Motor neuron (in vitro differentiated cells): ENCODE measurements at places on chromosomes 3 and 15.
A peak's percentile ranks its signal among the peaks of the same experiment; 100 is the strongest.

- ATAC-seq, result no peak
Observed at GRCh38 chr15:68298882-68299381, 21.4 kb downstream of the FEM1B start.

- ATAC-seq, result peak; percentile 70
Observed at GRCh38 chr3:117439812-117440211, 730.2 kb downstream of the TUSC7 start.

- peak; percentile 91 for ATAC-seq
Observed at GRCh38 chr3:194003114-194004057, 132.6 kb upstream of the HES1 start.

GRCh38 chr3:62531493-62531892, 158.1 kb upstream of the FEZF2 start:
- ATAC-seq, result peak; percentile 50

- no peak for ATAC-seq
Observed at GRCh38 chr3:1962396-1963088, 136.1 kb upstream of the CNTN4 start.

- ATAC-seq, result no peak
Observed at GRCh38 chr3:144032531-144033239, 61.1 kb downstream of the DIPK2A start.

- ATAC-seq, result no peak
Observed at GRCh38 chr15:92719021-92719420, 63.4 kb upstream of the FAM174B start.

- no peak for ATAC-seq
Observed at GRCh38 chr15:35399901-35400300, 146.1 kb downstream of the DPH6 start.

GRCh38 chr3:157063926-157064325, 96.0 kb downstream of the CCNL1 start:
- no peak for ATAC-seq

DNA sequence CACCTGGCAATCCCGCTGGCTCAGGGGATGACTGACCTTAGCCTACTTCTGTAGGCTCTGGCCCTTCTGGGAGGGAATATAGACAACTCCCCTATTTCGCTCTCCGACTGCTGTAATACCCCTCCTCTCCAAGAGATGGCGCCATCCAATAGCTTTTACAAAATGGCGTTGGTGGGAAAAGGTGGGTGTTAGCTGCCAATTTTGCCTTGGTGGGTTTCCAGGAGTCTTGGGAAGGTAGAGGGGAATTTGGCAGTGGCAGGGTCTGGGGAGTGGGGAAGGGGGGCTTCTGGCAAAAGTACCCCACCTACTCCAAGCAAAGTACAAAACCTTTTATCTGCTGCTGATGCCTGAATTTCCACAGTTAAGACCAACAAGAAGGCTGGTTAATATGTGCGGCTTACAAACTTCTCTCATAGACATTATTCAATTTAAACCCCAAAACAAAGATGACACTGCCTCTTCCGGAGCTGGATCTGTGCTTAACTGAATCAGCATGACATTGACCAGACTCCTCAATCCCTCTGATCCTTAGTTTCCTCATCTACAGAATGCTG, 62.1 kb downstream of the RASGRF1 start:
- ATAC-seq, result peak; percentile 58

DNA sequence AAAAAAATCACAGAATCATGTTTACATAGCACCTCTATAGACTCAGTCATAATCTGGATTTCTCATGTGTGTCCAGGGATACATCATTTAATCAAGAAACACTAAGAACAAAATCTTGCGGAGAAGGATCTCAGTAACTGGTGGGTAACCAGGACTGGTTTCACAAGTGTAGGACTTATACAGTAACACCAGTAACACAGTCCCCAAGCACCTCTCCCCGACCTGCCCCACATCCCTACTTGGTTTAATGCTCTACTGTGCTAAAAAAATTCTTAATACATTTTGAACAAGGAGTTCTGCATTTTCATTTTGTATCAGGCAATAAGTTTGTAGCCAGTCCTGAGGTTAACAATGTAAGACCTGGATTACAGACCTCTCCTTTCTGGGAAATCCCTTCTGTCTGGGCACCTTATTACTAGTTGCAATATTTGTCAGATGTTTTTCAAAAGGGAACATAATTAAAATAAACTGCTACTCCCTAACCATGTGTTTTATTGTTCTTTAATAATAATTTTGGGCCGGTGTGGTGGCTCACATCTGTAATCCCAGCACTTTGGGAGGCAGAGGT, 57.6 kb upstream of the BBX start:
- no peak for ATAC-seq

GRCh38 chr3:46946856-46947545, 29.5 kb downstream of the CCDC12 start:
- ATAC-seq, result peak; percentile 5

DNA sequence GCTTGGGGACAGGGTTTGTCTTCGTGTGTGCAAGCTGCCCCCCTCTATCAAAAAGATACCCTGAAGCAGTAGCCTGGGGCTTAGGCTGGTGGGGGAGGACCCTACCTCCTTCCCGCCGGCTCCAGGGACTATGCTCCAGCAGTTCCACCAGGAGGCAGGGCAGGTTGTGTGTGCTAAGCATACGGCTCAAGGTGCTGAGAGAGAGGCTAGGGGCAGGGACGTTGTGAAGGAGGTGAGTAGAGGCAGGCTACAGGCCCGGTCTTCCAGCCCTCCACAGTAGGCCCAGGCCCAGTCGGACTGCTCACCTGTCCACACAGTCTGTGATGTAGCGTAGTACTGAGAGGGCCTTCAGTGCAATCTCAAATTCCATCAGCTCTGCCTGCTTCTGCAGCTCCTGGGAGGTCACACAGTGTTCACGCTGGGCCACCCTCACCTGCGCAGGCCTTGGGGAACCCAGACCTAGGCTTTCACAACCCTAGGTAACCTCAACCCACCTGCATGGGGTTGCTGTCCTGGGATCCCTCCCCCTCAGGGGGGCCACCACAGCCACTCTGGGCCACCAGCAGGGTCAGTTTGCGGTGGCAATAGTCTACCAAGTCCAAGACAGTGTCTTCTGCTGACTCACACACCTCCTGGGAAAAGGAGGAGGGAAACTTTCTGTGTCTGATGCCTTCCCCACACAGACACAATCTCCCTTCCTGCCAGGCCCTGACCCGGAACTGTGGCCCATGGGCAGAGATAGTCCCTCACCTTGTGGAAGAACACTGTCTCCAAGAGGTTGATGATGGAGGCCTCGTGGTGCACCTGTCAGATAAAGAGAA, 2.4 kb upstream of the RASSF1 start:
- no peak for ATAC-seq

DNA sequence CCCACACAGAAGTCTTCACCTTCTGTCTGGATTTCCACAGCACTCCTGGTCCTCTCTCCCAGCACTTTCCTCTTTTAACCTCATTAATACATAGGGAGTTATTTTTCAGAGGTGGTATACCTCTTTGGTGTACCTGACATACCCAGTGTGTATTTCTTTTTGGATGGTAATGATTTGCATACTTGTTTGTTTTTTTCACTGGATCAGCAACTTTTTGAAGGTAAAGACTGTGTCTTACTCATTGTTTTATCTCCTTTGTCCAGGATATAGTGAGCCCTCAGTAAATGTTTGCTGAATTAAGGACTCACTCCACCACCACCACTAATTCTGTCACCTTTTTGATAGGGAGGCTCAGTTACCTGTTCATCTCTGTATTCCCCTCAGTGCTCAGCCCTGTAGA, 52.1 kb downstream of the SACM1L start:
- ATAC-seq, result no peak

- ATAC-seq, result no peak
Observed at GRCh38 chr3:184559336-184559735, 2.2 kb upstream of the EPHB3 start.

GRCh38 chr3:94522488-94522887, 459.6 kb downstream of the NSUN3 start:
- no peak for ATAC-seq
